ENCODE measurements at places on chromosomes 11 and 22.

DNA sequence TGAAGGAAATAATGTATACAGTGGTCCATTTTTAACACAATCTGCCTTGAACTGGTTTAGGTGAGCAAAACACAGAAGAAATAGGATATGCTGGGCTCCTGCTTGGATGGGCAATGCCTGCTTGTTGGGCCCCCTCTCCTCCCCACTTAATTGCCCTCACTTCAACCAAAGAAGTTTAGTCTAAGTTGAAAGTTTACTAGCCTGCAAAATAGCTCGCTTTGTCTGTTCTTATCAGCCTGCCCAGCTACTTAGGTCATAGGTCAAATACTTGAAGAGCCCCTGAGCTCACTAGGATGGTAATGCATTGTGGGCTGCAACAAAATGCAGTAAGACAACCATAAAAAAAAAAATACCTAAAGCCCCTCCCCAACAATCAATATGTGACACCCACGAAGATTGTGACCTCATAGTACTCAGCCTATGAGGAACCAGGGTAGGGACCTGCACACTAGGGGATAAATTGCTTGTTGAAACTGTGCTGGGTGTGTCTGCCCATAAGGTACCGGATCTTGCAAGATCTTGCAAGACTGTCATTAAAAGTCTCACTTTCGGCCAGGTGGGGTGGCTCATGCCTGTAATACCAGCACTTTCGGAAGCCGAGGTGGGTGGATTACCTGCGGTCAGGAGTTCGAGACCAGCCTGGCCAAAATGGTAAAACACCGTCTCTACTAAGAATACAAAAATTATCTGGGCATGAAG, 10.9 kb downstream of the DRICH1 start:
- DNase-seq = no peak

DNA sequence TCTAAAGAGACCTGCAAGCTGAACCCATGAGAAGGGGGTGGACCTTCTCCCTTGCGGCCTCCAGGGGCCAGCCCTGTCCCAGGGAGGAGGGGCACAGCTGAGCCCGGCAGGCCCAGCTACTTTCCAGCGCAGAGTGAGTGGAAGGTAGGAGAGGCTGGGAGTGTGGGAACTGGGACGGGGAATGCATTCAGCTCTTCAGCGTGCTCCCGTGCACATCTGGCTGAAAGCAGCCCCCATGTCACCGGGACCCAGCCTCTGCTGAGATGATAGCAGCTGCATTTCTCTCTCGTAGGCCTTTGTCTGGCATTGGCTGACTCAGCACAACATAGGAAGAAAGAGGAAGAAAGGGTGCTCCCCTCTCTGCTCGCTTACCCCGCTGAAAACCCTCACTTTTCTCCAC, 951.5 kb downstream of the TBC1D22A start:
- DNase-seq = no peak

- DNase-seq = no peak
Measured at GRCh38 chr22:22730655-22731373, 86.4 kb downstream of the GGTLC2 start.

GRCh38 chr11:73293356-73293936, 14.6 kb upstream of the ARHGEF17 start:
- DNase-seq = no peak

- DNase-seq = no peak
Measured at GRCh38 chr11:58837707-58838388, 6.7 kb downstream of the GLYATL2 start.

DNA sequence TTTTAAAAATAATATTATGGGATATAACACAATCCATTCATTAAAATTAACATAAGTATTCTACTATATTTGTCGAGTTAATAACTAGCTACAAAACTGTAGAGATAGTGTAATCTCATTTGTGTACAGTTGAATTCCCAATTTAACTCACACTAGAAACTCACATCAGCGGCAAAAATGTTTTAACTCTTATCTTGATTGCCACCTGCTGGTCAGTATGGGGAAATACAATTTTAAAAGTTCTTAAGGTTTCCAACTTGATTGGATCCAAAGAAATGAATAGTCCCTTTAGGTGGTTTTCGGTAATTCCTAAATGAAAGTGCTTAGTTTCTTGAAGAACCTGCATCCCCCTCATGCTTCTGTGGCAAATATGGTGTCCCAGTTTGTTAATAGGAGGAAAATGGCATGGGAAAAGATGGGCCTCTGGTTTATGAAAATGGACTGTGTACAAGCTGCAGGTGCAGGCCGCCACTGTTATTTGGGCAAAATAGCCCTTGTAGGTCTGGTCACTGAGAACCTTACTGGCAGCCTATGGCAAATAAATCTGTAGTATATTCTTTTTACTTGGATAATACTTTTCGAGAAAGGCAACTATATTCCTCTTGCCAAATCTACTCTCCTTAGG, 33.7 kb upstream of the SLC17A6 start:
- DNase-seq = no peak

DNA sequence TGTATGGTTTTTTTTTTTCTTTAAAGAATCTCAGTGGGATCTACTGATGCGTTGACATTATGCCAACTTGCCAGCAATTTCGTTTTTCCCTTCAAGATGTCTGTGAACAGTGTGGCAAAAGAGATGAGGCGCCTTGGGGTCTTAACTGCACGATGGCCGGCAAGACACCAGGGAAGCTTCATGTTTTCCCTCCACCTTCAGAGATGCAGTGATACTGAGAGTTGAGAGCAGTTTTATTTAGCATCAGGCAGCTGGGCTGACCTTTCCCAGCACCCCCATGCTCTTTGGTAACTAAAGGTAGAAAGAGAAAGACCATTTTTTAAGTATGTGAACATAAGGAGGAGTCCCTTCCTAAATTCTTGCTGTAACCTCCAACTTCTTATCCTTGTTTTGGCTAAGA, 11.7 kb upstream of the GRIK4 start:
- DNase-seq = no peak

DNA sequence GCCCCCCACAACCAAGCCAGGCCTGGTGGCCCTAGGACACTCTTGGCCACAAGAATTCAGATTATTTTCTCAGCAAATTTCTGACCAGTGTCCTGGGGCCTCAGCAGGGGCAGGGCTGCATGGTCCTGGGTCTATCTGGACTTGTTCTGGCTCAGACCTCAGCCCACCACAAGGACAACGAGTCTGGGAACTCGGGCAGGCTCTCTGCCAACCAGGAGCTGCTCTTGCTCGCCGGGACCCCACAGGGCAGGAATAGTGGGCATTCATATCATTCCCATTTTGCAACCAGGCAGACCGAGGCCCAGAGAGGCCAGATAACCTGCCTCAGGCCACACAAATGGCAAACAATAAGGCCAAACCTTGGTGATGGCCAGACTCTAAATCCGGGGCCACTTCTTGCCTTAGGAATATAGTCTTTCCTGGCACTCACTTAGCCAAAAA, 75.4 kb upstream of the WNT7B start:
- DNase-seq = no peak

DNA sequence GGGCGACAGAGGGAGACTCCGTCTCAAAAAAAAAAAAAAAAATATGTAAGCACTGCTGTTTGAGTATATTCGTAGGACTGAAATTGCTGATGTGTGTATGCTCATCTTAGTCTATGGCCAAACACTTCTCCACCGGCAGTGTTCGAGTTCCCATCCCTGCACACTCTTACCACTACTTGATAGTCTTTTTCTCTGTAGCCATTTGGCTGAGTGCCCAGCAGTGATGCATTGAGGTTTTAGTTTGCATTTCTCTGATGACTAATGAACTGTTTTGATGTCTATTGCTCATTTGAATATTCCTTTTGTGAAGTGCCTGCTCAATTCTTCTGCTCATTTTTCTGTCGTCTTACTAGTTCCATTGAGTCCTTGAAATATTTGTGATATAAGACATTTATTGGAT, 1.9 kb downstream of the TIRAP start:
- DNase-seq = peak; percentile 81

- DNase-seq = no peak
Measured at GRCh38 chr11:1422481-1422880, 32.7 kb downstream of the BRSK2 start.

GRCh38 chr11:132361011-132361550, 990.7 kb downstream of the NTM start:
- DNase-seq = no peak

DNA sequence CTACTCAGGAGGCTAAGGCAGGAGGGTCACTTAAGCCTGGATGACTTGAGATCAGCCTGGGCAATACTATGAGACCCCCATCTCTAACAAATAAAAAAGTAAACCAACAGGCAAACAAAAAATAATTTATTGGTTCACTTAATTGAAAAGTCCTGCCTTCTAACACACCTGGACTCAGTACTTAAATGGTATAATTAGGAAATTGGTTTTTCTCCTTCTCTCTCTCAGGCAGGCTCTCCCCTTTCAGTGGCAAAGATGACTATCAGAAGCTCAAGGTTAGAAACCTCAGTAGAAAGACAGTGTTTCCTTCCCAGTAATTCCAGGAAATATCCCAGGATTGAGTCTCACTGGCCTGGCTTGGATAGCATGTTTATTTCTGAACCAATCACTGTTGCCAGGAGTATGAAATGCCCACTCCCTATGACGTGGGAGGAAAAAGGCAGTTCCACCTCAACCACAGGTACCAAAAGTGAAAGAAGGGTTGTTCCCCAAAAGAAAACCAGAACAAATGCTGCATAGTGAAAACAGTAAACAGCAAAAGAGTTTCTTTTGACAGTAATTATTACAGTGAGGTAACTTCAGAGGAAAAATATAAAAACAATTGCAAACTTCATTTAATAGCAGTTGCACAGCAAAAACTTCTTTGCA, 56.3 kb upstream of the SOX6 start:
- DNase-seq = no peak

- no peak for DNase-seq
Measured at GRCh38 chr11:131895865-131896264, 525.5 kb downstream of the NTM start.

GRCh38 chr11:108685419-108686130, 20.7 kb downstream of the DDX10 start:
- no peak for DNase-seq

GRCh38 chr11:64201543-64201942, 5.0 kb upstream of the FERMT3 start:
- DNase-seq = no peak

GRCh38 chr11:1165256-1166041, 7.7 kb downstream of the MUC5AC start:
- no peak for DNase-seq

GRCh38 chr11:73463359-73463758, 87.2 kb downstream of the RELT start:
- DNase-seq = no peak

DNA sequence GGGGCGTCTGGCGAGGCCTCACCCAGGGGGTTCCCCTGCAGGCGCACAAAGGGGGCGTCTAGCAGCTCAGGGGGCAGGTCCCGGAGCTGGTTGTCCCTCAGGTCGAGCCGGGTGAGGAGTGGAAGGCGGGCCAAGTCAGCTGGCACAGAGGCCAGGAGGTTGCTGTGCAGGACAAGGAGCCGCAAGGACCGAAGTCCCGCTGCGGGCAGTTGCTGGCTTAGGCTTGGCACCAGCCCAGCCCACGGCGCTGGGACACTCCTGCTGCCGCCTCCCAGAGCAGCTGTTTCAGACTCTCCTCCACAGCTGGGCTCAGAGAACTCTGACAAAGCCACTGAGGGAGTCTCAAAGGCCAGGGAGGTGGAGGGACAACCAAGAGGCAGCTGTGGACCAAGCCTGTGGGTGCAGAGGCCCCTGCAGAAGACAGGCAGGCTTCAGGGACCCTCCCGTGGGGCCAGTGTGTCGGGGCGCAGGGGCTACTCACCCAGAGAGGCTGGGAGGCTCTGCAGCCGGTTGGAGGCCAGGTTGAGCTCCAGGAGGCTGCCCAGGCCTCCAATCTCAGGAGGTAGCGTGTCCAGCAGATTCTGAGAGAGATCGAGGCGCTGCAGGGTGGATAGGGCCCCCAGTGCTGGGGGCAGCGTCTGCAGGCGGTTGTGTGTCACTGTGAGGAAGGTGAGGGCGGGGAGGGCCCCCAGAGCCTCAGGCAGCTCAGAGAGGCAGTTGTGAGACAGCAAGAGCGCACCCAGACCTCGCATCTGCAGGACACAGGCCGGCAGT, 2.2 kb downstream of the PIDD1 start:
- no peak for DNase-seq

GRCh38 chr22:32005453-32005852, 37.6 kb upstream of the SLC5A1 start:
- DNase-seq = no peak

- no peak for DNase-seq
Measured at GRCh38 chr22:47154621-47155081, 392.2 kb downstream of the TBC1D22A start.

DNA sequence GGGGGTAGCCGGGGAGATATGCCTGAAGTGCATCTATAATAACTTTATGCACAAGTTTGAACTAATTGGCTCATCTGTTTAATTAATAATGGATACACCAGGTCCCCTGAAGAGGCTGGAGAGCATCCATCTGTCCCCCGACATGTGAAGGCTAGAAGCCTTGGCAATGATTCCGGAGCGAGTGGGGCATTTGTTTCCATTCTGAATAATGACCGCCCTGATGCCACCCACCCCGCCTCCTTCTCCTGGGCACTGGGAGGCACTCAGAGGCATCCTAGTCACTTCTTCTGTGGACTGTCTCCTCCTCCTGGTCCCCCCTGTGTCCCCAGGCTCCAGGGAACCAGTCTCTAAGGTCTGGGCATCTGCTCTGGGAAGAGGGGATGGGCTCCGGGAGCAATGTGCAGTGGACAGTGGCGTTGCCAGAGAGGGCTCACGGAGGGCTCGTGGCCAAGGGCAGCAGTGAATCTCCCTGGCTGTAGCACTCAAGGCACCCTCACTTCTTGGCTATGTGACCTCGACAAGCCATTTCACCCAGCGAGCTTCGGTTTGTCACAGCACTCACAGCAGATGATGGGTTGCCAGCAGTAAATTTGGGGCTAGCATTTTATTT, 64.7 kb downstream of the TSPAN18 start:
- no peak for DNase-seq

DNA sequence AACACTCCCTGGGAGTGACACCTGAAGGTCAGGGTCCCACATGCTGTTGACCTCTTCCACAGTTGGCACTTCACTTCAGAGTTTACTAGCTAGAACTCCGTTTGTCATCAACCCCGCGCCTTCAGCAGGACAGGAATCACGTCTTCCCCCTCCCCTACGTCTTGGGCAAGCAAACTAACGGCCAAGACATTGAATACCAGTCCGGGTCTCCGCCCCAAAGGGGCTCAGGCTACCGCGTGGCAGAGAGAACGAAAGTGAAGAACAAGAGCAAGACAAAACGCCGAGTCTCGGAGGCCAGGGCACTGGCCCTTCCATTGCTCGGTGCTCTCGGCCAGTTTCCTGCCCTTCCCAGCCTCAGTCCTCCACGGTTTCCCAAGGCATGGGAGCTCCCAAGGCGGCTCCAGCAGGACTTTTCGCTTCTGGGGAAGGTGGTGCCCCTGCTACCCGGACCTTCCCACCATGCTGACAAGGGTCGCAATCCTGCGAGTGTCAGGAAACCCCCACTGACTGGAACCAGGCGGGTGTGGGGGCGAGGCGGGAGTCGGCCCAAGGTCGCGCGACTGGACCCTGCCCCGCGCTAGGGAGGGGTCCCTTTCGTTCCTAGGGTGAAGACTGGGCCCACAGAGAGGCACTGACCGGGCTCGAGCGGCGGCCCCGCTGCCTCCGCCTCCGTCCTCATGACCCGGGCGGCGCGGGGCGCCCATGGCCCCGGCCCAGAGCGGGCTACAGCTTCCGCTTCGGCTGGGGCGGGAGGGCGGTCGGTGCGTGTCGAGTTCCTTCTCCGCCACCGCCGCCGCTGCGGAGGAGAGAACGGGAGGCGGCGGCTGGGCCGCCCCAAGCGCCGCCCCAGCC, at the start of gene GUCD1:
GUCD1 (minus strand) TSS at position 826 of the 852 bp plus-strand sequence; CDS start at position 679, 147 bp downstream.
- DNase-seq = peak; percentile 27

GRCh38 chr11:134750619-134751018, 338.6 kb upstream of the B3GAT1 start:
- no peak for DNase-seq
